ENCODE measurements at places on chromosomes 3 and 15. TPM values are rescaled to one million over a fixed set of nuclear protein-coding genes. Genes with fewer than 3 reads are reported as not detected.

The LRRC2 gene
- 0.26 TPM for total RNA-seq

The SPATA12 gene
- total RNA-seq = 0.47 TPM

The SELENOT gene
- total RNA-seq = 119 TPM

The LHFPL4 gene
- total RNA-seq = not detected

The TUSC7 gene
- not detected for total RNA-seq

The KBTBD13 gene
- not detected for total RNA-seq

The APEH gene
- total RNA-seq = 246 TPM

The ROPN1 gene
- not detected for total RNA-seq

The CCDC13 gene
- total RNA-seq = not detected

The HAPLN3 gene
- total RNA-seq = 1.1 TPM

The GOLGA6A gene
- total RNA-seq = not detected

The UBA7 gene
- 3.6 TPM for total RNA-seq

The INKA1 gene
- 1.3 TPM for total RNA-seq

The CHMP2B gene
- total RNA-seq = 40.1 TPM

The GABRB3 gene
- 6.1 TPM for total RNA-seq

The GRK7 gene
- 0.12 TPM for total RNA-seq

The PEX5L gene
- 0.69 TPM for total RNA-seq

The NDN gene
- not detected for total RNA-seq

The RTP4 gene
- 0.11 TPM for total RNA-seq

The ACOX2 gene
- 10.8 TPM for total RNA-seq

The TEX9 gene
- 3.3 TPM for total RNA-seq

The FBXW12 gene
- not detected for total RNA-seq

The DUOX1 gene
- total RNA-seq = not detected

The CD200R1 gene
- not detected for total RNA-seq

The CCR3 gene
- not detected for total RNA-seq

The DENND4A gene
- 11.6 TPM for total RNA-seq

The PCSK6 gene
- total RNA-seq = 2.7 TPM

Data from PC-3 (cell line).